ENCODE measurements at places on chromosomes 4 and X.

DNA sequence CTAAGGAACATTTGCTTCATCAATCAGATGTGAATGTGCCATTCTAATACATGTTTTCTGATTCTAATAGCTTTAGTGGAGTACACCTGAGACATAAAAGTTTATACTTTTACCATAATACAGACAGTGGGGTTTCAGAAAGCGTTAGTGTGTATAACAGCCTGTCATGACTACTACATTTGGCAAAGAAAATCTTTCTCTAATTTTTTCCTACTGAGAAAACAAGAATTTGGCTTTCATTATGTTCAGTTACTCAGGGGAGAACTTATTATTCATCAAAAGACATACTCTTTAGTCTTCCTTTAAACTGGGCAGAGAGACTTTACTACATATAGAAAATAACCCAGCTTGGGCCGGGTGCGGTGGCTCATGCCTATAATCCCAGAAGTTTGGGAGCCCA is 104.9 kb downstream of the PCDH18 start:
- no peak for DNase-seq

GRCh38 chr4:158492391-158492790 is 29.3 kb upstream of the RXFP1 start:
- DNase-seq, result no peak

DNA sequence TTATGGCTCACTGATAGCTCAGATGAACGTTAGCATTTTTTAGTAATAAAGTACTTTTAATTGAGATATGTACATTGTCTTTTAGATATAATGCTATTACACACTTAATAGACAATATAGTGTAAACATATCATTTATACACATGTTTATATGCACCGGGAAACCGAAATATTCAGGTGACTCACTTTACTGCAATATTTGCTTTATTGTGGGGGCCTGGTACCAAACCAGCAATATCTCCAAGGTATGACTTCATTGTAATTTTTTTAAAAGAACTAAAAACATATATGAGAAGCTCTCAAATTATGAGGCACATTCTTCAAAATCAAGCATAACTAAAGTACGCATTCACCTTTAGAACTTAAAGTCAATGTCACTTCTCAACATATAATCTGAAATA is 231.2 kb upstream of the SLC7A11 start:
- DNase-seq, result no peak

- DNase-seq, result no peak
Measured at GRCh38 chr4:62256479-62256878, 1056.4 kb downstream of the ADGRL3 start.

DNA sequence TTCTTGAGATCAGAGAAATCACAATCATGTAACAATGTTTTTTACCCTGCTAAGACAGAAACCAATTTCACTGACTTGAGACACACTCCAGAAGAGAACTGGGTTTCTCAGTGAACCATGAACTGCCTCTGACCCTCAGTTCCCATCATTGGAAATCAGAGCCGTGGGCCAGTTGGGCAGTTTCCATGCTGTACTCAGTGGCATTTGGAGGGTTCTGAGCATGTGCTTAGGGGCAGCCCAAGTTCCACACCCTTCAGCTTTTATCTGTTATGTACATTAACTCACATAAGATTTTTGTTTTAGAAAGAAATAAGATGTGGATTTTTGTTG is 77.9 kb downstream of the BTC start:
- no peak for DNase-seq

DNA sequence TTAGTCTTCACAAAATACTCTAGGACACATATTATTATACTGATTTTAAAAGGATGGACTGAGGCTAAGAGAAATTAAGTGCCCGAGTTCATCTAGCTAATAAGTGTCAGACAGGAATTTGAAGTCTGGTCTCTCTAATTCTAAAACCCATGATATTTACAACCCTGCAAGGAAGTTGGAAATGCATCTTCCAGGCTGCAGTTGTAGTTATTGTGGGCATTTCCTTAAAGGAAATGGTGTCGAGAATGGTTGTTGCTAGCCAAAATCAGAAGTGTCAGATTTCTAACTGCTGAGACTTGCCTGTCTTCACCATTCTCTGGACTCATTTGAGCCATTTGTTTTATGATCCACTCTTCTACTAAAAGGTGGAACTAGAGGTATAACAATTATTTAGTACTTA is 82.5 kb downstream of the FAT4 start:
- peak; percentile 73 for DNase-seq

GRCh38 chr4:3365871-3366842 is 73.3 kb downstream of the RGS12 start:
- no peak for DNase-seq

GRCh38 chr4:26151615-26152014 is 169.2 kb upstream of the RBPJ start:
- DNase-seq, result no peak

GRCh38 chr4:7031558-7032449 is 11.4 kb upstream of the TADA2B start:
- no peak for DNase-seq

DNA sequence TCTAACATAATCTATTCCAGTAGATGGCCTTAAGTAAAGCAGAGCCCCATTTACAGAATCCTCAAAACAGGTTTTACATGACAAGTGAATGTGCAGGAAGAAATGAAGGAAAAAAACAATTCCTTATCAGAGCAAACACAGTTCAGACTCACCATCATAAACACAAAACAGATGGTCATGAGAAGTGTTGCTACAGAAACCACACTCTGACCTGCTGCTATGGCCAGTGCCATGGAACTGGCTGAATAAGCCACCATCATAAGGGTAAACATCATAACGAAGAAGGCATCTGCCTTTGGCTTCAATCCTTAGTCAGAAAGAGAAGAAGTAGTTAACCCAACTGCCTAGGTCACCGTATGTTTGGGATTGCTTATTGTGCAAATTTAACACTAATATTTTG is 61.1 kb downstream of the ABCG2 start:
- peak; percentile 31 for DNase-seq

DNA sequence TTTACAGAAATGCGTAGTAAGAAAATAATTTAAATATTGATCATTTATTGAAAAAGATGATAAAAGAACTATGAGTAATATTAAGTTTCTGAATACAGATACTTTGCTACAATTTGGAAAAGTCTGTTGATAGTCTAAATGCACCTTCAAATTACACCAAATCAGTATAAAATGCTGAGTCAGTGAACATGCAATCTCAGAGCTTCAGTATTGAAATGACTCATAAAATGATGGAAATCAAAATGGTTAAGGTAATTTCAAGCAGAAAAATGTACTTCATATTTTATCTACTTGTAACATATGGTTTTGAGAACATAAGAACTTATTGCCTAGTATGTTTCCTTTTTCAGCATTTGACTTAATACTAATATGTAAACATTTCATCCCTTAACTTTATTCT is 448.2 kb downstream of the PCDH10 start:
- no peak for DNase-seq

GRCh38 chrX:135975421-135975820 is 1.6 kb upstream of the MMGT1 start:
- DNase-seq, result no peak

DNA sequence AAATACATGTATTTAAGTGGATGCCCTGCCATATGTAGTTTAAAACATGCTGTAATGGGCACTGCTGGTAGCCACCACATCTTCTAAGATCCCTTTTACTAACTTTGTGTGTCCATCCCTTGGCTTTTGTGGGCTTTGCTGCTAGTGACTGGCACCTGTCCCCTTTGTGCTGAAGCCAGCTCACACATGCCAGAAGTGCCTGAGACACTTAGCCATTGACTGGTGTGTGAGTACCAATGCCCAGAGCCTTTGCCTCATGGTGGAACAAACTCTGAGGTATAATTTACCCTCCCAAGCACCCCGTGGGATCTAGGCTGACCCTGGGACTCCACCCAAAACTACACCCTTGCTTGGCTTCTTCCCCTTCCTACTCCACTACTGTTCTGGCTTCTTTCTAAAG is 33.0 kb downstream of the ARHGAP6 start:
- no peak for DNase-seq

DNA sequence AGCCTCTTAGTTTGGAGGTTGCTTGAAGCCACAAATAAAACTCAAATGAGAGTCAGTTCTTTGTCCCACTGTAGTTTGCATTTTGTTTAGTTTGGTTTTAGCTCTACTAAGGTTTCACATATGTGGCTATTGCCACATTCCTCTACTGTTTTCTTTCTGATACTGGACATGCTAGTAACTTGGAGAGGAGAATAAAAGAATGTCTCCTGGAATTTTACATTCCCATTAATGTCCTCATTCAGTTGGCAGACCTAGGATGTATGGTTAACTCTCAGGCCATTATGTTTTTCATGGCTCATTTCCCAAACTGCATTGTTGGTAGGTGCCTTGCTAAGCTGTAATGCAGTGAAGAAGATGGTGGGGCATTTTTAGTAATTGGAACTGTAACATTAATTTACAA is 29.9 kb downstream of the UPRT start:
- DNase-seq, result no peak

DNA sequence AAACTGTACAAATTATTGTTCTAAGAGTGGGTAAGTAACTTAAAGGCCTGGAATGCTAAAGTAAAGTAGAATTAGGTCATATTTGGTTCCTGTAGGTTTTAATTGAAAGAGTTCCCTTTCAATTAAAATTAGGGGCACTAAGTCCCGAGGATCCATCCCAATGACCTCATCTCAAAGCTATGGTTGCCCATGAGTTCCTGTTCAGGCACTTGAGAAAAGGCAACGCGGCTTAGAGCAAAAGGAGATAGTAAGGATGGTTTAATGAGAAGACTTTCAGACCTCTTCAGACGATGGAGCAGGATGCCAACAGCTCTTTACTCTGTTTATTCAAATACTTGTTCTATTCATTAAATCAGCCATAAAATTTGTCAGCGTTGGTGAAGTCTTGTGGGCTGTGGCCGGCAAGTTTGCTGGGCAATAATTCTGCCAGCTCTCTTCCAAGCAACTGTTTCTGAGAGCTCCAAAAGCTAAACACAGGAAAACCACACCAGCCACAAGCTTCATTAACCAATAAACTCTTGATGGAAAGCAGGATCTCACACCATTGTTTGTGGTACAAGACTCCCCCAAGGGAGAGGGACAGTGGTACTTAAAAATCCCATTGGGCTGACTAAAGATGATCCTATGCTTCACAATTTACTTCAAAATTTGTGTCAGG is 167.4 kb downstream of the COL4A6 start:
- DNase-seq, result peak; percentile 38

- peak; percentile 0 for DNase-seq
Measured at GRCh38 chrX:111168314-111168713, 72.3 kb downstream of the PAK3 start.

GRCh38 chr4:40256329-40256728 is 59.5 kb downstream of the RHOH start:
- DNase-seq, result no peak

DNA sequence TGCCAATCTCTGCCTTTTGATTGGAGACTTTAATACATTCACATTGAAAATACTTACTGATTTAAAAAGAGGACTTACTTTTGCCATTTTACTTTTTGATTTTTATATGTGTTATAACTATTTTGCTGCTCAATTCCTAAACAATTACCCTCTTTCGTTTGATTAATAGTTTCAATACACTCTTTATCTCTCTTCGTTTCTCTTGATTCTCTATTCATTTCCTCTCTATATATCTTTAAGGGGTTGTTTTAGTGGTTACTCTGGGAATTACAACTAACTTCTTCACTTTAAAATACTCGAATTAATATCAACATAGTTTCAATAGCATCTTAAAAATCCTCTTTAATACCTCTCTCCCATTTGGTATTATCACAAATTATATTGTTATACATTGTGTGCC is 116.6 kb downstream of the PTCHD1 start:
- no peak for DNase-seq

GRCh38 chrX:107676559-107677378 is 48.5 kb downstream of the PRPS1 start:
- peak; percentile 91 for DNase-seq

GRCh38 chr4:27974339-27974738 is 1113.7 kb downstream of the STIM2 start:
- no peak for DNase-seq

DNA sequence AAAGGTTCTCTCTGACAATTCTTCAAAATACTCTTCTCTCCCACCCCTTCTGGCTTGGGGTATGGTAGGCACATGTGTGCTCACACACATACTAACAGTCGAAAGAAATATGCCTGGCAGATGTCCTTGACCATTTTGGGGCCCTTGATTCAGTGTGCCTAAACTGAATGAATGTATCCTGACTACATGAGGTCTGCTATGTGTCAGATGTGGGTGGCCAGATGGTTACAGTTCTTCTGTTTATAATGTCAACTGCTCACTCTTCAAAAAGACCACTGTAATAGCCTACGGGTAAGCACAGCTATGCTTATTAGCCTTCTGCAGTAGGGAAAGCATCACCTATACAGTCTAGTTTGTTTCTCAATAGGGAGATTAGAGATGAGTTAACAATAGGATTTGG is 63.7 kb upstream of the VEGFC start:
- no peak for DNase-seq

DNA sequence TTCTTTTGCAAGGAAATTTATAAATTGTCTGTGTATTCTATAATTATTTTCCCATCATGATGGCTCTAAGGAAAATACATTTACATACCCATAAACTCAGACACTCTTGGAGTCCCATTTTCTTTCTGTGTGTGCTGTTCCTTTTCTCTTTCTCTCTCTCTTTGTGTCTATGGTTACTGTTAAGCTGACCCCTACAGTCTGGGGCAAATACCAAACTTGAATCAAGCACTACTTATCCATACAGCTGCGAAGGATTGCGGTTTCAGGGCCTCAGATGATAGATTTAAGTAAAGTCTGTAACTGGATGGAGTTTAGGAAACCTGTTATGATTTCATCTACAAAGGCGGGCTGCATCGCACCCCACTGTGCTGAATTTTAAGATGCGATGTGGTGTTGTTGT is 150.2 kb downstream of the SHROOM3 start:
- no peak for DNase-seq
